ENCODE measurements at places on chromosomes 4 and X.

- DNase-seq = no peak
Observed at GRCh38 chr4:7788193-7788592, 151.5 kb downstream of the AFAP1 start.

DNA sequence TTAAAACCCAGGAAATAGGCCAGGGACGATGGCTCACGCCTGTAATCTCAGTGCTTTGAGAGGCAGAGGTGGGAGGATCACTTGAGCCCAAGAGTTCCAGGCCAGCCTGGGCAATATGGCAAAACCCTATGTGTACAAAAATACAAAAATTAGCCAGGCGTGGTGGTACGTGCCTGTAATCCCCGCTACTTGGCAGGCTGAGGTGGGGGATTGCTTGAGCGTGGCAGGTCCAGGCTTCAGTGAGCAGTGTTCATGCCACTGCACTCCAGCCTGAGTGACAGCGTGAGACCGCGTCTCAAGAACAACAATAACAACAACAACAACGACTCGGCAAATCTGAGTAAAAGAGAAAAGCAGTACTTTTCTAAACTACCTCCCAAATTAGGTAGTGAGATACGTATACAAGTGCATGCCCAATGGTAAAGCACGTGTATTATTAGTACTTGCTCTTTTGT lies 13.0 kb upstream of the NDUFC1 start:
- DNase-seq = no peak

DNA sequence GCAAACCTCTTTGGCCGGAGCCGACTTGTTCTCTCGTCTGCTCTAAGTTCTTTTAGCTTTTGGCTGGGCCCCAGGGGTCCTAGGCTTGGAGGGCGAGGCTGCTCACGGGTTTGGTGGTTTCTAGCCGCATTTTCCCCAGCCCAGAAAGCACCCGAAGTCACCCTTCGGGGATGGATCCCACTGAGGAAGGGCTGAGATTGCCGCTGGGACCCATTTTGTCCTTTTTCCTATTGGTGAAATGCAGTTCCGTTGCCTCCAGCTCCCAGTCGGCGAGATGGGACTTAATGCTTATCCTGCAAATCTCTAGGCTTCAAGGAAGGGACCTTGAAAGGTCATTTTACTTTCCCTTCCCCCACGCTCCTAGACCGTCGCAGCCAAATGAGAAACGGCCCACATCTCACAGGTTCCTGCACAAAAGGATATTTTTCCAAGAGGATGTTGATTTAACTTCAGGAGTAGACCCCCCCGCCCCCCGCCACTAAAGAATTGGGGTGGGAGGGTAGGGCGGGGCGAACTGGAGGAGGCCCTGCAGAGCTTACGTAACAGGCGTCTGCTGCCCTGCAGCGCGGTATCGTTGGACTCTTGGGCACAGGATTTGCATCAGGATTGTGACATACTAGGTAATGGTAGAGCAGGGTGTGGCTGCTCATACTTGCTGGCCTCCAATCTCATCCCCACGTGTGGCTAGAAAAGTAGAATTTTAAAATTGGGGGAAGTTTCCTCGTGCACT lies 564 bp downstream of the PGK1 start:
- peak; percentile 66 for DNase-seq

- no peak for DNase-seq
Observed at GRCh38 chrX:129780441-129781105, 824 bp downstream of the SASH3 start.

GRCh38 chr4:41426539-41426938 lies 111.4 kb upstream of the LIMCH1 start:
- no peak for DNase-seq

DNA sequence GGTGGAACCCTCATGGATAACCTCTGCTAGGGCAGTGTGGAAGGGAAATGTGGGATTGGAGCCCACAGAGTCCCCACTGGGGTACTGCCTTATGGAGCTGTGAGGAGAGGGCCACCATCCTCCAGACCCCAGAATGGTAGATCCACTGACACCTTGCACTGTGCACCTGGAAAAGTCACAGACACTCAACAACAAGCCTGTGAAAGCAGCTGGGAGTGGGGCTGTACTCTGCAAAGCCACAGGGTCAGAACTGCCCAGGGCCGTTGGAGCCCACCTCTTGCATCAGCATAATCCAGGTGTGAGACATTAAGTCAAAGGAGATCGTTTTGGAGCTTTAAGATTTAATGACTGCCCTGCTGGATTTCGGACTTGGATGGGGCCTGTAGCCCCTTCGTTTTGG lies 11.6 kb downstream of the ARMCX5 start:
- no peak for DNase-seq

GRCh38 chr4:112377171-112377570 lies 80.0 kb downstream of the ALPK1 start:
- DNase-seq = no peak

- DNase-seq = no peak
Observed at GRCh38 chr4:55172694-55173287, 47.4 kb upstream of the KDR start.

- peak; percentile 39 for DNase-seq
Observed at GRCh38 chrX:119477812-119478232, 9.6 kb downstream of the SLC25A5 start.

GRCh38 chr4:140743194-140743931 lies 12.8 kb downstream of the TBC1D9 start:
- peak; percentile 18 for DNase-seq

DNA sequence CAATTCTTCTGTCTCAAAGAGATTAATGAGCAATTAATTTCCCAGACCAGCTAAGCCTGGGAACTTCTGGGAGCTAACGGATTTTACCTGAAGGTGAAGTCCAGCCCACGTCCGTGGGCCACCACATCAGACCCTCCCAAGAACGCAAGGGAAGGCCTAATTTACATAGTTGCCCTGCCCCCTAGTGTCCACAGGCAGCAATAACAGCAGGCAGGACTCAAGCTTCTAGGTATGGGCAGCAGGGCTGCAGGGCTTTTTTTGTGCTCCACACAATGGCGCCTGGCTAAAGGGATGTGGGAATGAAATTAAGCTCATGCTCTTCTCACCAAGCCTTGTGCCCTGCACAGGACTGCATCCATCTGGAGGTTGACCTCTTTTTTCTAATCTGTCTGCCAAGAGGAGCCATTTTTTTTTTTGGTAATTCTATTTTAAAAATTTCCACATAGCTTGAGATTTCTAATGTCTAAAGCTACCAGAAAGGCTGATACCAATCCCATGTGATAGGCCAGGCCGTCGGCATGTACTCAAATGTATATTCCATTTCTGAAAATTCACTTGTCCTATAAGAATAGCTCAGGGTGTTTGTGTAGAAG lies 111.9 kb upstream of the TMEM164 start:
- peak; percentile 52 for DNase-seq

DNA sequence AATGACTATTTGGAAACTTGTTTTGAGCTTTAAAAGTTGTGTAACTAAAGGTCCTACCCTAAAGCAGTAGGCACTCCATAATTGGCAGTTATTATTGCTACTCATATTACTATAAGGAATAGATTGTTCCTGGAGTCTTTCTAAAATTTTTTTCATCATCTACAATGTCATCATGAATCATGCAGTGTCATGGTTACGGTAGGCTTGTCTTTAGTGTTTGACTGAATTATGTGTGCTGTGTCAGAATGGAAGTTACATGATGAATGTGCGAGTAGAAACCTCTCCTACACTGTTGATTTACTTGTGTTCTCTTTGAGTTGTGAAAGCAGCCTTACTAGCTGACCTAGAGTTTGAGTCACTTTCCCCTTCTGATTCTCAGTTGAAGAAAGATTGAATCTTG lies 1099.9 kb downstream of the RAPGEF2 start:
- no peak for DNase-seq

- no peak for DNase-seq
Observed at GRCh38 chr4:134627366-134627765, 425.8 kb upstream of the PABPC4L start.

DNA sequence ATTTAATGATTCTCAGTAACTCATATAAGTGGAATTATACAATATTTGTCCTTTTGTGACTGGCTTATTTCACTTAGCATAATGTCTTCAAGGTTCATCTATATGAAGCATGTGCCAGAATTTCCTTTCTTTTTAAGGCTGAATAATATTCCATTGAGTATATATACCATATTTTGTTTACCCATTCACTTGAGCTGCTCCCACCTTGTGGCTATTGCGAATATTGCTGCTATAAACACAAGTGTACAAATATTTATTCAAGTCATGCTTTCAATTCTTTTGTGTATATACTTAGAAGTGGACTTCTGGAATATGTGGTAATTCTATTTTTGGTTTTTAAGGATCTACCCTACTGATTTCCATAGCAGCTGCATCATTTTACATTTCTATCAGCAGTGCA lies 219.1 kb downstream of the MID1 start:
- no peak for DNase-seq

DNA sequence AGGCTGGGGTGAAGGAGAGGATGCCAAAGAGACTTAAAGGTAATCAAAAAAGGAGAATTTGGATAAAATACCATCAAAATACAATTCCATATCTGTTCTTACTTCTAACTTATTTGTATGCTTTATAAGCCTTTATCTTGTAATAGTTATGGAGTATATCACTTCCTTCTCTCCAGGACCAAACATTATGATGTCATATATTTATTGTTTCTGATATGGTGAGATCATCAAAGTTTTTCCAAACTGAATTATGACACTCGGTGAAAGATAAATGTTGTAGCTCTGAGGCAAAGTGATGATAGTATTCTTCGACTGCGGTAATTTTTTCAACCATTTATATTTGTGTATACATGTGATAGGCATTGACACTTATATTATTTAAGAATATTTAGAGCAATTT lies 619.3 kb upstream of the TECRL start:
- DNase-seq = no peak

GRCh38 chr4:69874507-69874906 lies 14.6 kb upstream of the SULT1E1 start:
- DNase-seq = no peak

DNA sequence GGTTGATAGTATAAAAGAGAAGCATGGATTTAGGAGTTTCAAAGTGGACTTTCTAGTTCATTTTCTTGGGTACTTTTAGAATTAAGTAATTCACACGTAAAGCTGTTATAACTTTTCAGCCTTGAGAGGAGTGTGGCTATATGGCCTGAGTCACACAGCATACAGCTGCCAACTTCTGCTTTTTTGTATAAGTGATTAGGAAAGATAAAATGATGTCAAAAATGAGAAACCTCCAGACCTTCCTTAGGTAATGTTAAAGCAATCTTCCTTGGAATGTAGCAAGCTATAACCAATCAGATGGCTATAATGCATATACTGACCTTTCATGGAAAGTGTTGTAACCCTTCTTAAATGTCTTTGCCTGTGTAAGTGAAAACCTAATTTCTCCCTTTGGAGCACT lies 39.2 kb downstream of the RAB40AL start:
- no peak for DNase-seq

GRCh38 chrX:4805502-4805901 lies 1092.1 kb upstream of the PRKX start:
- no peak for DNase-seq

DNA sequence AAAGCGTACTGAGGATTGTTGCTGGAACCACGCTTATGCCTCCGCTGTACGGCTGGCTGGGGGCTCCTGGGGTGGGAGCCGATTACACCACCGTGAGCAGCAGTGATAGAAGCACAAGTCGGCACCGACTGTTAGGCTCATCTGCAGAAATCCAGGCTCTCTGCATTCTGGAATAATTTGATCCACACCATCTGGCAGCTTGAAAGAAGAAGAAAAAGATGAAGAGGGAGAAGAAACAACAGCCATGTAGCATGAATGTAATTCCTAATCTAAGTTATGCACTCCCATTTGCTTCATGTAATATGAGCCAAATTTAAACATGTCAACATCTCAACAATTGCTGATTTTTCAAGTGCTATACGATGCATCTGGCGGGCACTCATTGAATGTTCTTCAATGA lies 84.6 kb upstream of the DHX15 start:
- no peak for DNase-seq

DNA sequence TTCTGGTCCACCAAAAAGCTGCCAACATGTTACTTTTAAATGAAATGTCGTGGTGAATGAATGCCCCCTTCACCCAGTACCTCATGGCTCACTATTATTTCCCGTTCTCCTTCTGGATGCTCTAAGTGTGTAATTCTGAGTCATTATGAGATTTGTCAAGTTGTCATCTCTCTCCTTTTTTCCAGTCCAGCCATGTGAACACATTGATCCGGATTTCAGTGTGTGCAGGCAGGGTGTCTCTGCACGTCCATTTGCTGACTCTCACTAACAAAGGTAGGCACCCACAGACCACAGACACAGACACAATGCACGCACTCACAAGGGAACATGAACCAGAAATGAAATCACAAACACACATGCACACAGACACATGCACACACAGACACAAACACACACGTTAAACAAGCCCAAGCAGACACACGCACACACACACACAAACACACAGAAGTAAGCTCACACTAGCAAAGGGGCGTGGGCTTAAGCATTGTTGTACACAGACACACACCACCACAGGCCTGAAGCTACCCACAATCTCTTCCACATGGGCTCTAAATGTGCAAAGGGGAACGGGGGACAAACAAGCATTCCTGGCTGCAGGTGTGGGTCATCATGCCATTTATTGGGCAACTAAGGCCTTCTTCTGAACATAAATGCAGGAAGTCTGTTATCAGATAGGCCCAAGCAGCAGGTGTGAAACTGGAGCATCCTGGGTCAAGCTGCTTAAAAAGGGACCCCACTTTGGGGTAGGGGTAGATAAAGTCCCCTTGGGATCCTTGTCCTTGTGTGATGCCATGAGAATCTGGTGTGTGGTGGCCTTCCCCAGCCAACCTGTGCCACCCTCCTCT lies 58.1 kb downstream of the NBDY start:
- DNase-seq = no peak

DNA sequence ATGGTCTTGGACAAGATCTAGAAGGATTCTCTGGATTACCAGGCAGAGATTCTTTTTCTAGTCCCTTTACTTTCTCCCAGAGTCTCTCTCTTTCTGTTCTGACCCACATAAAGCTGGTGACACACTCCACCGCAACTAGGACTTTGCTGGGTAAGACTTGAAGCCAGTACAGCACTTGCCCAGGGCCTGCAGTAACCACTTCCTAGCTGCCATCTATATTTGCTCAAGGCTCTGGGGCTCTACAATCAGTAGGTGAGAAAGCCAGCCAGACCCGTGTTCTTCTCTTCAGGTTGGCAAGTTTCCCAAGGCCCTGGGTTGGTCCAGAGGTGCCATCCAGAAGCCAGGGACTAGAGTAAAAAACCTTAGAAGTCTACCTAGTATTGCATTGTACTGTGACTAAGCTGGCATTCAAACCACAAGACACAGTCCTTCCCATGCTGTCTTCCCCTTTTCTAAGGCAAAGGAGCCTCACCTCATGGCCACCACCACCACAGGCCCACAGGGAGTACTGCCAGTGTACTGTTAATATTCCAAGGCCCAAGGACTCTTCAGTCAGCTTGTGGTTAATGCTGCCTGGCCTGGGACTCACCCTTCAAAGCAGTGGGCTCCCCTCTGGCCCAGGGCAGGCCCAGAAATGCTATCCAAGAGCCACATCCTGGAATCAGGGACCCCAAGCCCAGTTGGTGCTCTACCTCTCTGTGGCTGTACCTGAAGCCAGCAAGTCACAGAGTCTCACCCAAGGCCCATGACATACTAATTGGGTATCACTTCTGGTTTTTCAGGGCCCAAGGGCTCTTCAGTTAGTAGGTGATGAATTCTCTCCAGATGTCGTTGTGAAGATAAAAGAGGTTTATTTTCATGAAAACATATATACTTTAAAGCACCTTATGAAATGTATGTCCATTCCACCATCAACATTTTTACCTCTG lies 54.7 kb downstream of the CD38 start:
- no peak for DNase-seq
